ENCODE measurements at places on chromosomes 3 and 15.

DNA sequence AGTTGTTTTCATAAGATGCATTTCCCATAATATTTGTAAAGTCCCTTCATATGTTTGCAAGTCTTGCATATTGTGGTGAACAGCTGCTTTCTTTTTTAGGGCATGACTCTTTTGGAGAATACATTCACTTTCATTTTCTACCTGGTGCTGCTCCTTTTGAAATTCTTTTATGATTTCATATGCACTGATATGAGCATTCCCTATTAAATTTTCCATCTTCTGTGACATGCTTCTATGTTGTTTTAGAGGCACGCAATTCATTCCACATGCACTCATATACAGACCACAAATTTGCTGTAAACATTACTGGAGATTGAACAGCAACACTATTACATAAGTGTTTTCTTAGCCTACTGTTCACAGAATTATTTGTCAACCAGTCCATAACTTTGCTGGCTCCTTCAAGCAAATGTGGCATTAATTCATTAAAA lies 92.8 kb upstream of the TNFSF10 start:
- DNase-seq: no peak

- DNase-seq: no peak
Measured at GRCh38 chr3:136802481-136802996, 16.4 kb upstream of the SLC35G2 start.

GRCh38 chr3:146555311-146555710 lies 10.9 kb upstream of the PLSCR1 start:
- DNase-seq: no peak

DNA sequence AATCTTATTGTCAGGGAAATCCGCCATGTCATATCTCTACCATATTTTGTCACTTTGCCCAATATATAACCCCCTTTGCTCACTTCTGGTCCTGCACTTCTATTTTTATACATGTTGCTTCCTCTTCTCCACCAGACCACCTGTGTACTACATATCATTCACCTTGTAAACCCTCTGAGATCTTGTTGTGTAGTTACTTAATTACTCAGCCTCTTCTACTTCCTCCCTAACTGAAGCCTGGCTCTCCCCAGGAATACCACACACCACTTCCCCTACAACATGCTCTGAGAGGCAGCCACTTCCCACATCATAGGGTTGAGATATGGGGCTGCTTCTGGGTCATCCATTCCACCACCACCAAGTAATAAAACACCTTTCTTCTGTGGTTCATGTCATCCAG lies 10.0 kb downstream of the HEXA start:
- no peak for DNase-seq

- no peak for DNase-seq
Measured at GRCh38 chr3:14359348-14359747, 43.1 kb upstream of the SLC6A6 start.

- DNase-seq: peak; percentile 78
Measured at GRCh38 chr15:91469632-91470567, 369.8 kb downstream of the SV2B start.

- DNase-seq: no peak
Measured at GRCh38 chr3:188562144-188562543, 408.2 kb downstream of the LPP start.

DNA sequence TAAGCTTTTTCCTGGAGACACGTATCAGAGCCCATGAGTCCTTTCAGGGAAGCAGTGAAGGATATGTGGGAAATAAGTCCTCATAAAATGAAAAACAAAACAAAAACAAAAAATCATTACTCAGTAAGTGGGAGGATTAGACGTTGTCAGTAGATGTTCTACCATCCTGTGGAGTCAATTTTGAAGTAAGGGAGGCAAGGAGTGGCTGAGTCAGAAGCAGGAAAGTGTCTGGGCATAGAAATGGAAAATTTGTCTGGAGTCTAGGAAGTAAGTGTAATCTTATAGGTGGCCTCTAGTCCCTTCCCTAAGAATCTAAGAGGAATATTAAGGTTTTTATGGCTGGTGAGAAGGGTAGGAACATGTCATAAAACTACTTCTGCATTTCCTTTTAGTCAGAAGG lies 339.8 kb upstream of the SEMA6D start:
- no peak for DNase-seq

DNA sequence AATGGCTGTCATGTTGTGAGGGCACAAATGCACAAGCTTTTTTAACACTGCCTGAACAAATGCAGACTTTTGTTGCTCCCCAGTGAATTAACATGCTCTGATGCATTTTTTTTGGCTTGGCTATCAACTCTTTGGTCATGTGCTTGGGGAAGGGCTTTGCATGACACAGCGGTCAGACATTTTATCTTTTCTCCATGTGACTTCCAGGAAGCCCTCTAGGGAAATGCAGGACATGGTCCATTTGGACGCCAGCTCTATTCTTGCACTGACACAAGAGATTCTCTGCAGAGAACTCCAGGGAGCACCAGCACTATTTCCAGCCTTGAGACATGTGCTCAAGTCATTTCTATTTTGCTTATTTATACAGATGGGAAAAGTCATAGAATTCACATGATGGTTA lies 46.2 kb downstream of the NEK11 start:
- no peak for DNase-seq

- DNase-seq: no peak
Measured at GRCh38 chr15:28020644-28021043, 78.5 kb downstream of the OCA2 start.

GRCh38 chr15:64267331-64267973 lies 88.5 kb downstream of the CSNK1G1 start:
- no peak for DNase-seq

- DNase-seq: no peak
Measured at GRCh38 chr3:8903191-8903590, 60.1 kb downstream of the RAD18 start.

- DNase-seq: no peak
Measured at GRCh38 chr15:27438403-27439375, 467.7 kb downstream of the GABRG3 start.

DNA sequence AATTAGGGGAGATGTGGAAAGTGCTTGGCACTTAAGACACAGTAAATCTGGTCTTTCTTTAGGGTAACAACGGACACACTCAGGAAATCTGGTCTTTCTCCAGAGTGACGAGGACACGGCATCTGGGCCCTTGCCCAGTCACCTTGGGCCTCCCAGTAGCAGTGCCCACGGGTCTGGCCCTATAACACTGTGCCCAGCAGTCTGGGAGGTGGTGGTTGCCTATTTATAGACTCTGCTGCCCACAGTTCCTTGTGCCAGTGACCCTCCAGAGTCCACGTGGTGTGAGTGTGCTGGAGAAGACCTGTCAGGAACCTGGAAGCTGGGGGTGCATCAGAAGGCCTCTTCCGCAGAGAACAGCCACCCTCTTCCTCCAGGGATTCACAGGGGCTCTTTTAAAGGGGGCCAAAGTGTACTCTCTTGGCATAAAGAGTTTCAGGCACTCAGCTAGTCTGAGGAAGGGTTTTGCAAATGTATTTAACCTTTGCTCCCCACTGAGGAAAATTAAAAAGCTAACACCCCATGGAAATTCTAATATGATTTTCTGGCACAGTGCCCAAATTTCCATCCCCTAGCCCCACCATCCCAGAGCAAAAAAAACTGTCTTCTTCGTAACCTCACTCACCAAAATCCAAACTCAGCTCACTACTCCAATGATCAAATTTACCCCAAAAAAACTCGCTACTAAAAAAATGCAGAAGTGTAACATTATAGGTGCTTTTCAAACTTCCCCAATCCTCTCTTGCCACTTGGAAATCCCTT lies 15.4 kb downstream of the WNT5A start:
- no peak for DNase-seq

DNA sequence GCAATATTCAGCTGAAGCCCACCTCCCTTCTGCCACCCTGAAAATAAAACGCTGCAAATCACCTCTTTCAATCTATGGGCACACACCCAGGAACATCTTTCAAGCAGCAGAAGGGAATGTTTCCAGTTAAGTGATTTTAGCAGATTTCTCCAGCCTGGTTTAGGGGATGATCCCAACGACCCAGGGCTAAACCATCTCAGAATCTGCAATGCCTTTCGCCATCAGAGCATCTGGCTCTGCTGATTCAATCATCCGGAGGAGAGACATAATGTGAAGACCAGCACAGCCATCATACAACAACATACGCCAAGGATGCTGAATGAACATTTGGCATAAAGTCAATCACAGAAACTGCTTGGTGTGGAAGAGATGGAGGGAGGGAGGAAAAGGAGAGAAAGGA lies 15.5 kb upstream of the LRRN1 start:
- no peak for DNase-seq

DNA sequence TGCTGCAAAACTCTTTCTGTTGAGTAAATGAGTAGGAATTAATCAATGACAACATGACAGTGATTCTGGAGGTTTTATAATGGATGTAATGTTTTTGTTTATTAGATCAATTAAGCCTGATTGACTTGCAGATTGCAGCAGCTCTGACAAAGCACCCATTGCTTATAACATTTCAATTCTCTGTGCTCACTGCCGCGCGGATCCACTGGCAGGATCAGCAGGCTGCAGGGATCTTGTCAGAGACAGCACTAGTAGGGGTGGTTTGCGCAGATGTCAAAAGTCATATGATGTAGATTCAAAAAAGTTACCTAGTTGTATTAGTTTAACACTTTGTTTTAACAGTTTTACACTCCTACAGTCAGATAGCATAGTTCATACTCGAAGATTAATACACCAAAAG lies 93.4 kb downstream of the MBNL1 start:
- DNase-seq: no peak

GRCh38 chr3:71441925-71442651 lies 141.4 kb downstream of the FOXP1 start:
- no peak for DNase-seq

DNA sequence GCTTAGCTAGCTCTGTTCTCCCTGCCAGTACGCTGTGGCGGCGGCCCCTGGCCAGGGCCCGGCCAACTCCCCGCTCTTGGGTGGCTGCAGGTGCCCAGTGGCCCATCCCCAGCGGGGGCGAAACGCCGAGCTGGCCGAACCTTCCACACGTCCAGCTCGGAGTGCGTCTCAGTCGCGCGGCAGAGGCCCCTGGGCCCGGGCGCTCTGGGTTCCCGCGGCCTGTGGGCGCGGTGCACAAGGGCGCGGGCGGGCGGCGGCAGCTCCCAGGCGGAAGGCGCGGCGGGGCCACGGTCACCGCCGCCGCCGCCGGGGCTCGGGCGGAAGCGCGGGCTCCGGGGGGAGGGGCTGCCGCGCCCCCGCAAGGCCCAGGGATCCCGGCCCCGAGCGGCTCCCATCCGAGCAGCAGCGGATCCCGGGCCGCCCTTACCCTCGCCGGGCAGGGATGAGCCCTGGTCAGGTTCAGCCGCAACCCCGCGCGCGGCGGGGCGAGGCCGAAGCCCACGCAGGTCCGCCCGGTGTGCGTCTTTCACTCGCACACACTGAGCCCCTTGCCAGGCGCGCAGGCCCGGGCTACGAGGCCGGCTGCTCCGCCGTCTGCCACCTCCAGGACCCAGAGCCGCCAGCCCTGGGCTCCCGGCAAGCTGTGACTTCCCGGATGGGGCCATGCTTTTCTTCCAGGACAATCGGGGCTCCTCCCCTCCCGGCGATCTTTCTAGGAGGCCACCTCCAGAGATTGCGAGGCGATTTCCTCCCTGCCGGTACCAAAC lies 54.2 kb downstream of the CCDC54 start:
- DNase-seq: peak; percentile 25

- DNase-seq: no peak
Measured at GRCh38 chr15:23514484-23514883, 51.0 kb upstream of the MKRN3 start.

DNA sequence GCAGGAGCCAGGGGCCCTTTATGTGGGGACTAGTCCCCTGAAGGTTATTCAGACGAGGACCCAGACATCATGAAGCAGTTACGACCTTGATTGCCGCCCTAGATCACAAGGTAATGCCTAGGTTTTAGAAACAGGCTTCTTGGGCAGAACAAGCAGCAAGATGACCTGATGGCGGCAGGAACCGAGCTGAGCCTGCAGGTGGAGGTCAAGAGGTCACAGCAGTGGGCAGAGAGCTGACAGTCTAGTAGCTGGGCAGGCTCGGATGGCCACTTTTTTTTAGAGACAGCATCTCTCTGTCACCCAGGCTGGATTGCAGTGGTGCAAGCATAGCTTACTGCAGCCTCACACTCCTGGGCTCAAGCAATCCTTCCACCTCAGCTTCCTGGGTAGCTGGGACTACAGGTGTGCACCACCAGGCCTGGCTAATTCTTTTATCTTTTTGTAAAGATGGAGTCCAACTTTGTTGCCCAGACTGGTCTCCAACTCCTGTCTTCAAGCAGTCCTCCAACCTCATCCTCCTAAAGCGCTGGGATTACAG lies 83.5 kb upstream of the ABHD17C start:
- no peak for DNase-seq

DNA sequence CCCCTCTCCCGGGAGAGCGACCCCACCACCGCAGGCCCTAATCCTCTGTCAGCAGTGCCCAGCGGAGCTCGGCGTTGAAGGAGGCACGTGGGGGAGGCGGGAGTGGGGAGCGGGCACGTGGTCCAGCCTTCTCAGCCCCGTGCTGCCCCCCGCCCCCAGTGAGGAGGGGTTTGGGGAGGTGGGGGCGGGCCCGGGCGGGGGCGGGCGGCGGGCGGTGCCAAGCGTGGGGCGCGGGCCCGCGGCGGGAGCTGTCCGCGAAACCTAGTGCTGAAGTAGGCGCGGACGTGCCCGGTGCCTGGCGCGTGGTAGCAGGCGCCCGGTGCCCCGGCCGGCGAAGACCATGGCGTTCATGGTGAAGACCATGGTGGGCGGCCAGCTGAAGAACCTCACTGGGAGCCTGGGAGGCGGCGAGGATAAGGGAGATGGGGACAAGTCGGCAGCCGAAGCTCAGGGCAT lies at the start of gene CPLX3:
Gene CPLX3 (plus strand): TSS at position 264 of the 456 bp plus-strand sequence. CDS start 77 bp downstream, at position 341.
- peak; percentile 12 for DNase-seq
